WTC11 (cell line): ENCODE measurements at places on chromosomes 1 and 21.

DNA sequence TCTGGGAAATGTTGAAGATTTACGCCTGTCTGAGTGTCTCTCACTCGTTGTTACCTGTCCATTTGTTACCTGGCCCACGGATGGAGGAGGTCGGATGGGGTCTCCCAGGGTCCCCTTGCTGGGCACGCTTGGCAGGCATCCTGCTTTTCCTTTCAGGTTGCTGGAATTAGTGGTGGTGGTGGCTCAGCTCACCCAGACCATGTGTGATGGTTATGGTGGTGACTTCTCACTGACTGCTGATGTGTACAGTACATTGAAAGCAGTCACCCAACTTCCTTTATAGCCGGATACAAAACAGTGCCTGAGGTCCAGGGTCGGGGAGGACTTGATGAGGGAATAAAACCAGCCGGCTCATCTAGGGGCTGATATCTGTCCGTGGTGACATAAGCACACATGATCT lies 19.5 kb downstream of the MAPKAPK2 start:
- no peak for DNase-seq

GRCh38 chr1:66450847-66451246 lies 83.1 kb upstream of the SGIP1 start:
- DNase-seq = no peak

GRCh38 chr1:226436472-226436854 lies 28.6 kb upstream of the PARP1 start:
- no peak for DNase-seq

DNA sequence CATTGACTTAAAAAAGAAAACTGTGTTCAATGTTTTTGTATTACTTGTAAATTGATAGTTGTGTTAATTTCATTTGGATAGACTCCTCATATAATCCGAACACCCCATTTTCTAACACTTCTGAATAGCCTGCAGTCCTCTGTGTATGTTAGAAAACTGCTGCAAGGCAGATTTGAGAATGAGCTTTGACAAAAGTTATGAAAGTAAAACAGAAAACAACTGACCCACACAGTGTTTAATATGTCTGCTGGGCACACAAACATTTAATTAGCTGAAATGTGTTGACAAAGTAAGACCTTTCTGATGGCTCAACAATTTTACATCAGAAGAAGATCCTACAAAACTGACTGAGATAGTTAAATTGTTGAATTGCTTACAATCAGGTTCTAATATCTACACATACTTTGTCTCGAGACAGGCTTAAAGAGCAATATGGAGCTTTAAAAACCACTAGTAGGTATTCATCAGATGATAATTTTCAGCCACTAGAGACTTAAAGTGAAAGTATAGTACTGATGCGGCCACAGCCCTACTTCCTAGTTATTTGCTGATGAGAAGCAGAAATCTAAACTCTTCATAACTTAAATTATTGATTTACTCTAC lies 40.0 kb upstream of the PRMT6 start:
- DNase-seq = no peak

DNA sequence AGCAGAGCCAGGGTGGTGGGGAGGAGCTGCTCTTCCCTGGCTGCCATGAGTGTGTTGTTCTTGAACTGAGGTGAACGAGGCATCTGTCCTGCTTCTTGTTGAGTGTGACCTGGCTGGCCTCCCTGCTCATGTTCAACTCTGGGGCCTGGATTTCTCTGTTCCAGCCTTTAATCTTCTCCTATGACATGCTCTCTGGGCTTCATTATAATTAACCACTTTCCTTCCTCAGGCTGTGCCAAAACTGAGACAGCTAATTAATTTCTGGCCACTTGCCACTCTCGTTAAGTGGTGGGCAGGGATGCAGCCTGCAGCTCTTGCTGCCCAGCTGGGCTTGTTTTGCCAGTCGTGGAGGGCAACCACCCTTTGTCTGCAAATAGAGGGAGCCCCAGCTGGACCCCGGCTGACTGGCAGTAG lies 23.3 kb downstream of the OPRD1 start:
- DNase-seq = no peak

DNA sequence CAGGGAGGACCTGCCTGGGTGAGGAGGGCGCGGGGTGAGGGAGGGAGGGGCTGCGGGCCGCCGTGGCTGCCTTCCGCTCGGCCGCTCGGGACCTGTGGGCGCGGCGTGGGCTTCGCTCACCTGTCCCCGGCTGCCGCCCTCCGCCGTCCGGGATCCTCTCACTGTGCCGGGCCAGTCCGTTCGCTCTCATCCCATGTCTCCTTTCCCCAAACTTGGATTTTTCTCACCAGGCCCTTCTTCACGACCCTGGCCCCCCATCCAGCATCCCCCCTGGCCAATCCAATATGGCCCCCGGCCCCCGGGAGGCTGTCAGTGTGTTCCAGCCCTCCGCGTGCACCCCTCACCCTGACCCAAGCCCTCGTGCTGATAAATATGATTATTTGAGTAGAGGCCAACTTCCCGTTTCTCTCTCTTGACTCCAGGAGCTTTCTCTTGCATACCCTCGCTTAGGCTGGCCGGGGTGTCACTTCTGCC lies 362 bp downstream of the ZBTB48 start:
- DNase-seq = no peak

GRCh38 chr1:30732277-30732996 lies 9.1 kb upstream of the MATN1 start:
- no peak for DNase-seq

GRCh38 chr1:3660704-3661103 lies 8.4 kb downstream of the TP73 start:
- no peak for DNase-seq

DNA sequence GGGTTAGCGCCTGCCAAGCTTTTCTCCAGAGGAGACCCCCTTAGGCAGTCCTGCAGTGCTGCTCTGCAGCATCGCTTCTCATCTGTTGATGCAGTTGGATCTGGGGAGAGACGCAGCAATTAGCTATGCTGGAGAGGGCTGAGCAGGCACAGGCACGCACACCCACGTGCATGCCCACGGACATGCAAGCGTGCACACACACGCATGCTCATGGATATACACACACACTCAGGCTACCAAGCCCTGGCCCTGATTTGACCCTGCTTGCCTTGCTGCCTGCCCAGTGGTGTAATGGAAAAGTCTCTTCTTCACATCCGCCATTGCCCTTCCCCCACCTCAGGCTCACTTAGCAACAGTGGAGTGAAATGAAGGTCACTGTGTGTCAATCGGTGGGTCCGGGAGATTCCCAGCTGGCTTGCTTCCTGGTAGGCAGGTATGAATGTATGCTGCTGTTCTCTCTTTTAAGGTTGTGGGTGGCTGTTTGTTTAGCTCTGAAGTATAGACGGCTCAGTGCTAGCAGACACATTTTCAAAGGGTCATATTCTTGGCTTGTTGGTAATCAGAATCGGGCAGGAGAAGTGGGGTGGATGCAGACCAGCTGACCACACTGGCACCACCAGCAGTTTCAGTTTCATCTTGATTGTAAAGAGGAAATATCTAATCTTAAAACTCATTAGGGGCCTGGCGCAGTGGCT lies 9.5 kb downstream of the ATP1B1 start:
- DNase-seq = no peak

DNA sequence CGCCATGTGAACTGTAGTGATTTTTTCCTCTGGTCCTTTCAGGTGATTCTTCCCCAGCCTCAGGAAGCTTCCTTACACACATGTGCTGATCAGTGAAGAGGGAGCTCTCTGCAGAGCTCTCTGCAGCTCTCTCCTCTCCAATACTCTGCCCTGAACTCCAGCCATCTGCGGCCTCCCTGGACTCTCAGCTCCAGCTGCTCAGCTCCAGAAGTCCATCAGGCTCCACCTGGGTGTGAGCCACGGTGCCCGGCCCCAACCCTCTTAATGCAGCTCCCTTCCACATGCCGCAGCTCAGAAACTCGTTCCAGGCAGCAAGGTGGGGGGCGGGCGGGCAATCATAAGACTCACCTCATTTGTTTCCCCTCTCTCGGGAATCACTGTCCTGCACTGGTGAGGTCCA lies 30.9 kb upstream of the RPL11 start:
- DNase-seq = no peak

DNA sequence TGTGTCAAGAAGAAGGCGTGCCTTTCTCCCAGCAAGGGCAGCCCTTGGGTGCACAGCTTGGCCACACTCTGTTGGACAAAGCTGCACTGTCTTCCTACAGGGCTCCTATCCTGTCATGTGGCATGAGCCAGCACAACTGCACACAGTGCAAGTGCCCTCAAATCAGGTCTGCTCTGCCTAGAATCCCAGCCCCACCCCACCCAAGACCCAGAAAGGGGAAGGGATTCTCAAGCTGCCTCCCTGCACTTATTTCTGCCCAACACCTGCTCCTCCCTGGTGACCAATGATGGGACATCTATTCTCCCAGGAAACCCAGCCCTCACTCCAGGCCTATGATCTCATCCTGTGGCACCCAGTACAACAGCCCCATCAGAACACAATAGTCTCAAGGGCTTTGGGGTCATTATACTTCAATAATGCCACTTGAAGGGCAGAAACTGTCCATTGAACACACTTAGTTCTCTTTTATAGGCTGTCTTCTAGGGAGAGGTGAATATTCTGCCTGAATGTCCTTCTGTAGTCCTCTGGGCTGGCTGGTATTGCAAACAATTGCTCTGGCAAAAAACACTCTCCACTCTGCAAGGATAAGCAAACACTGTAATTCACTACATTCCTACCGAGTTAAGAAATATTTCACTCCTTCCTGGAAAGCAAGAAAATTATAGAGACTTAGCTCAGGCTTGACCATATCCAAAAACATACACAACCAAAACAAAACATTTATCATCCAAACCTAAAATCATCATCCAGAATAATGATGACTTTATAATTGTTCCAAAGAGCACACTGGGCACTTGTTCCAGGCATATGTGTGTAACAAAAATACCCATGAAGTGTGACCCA lies 43.1 kb upstream of the IGSF3 start:
- DNase-seq = no peak
